ENCODE measurements at places on chromosomes 4 and X.

GRCh38 chr4:27684610-27685011, 824.0 kb downstream of the STIM2 start:
- DNase-seq, result peak; percentile 8

DNA sequence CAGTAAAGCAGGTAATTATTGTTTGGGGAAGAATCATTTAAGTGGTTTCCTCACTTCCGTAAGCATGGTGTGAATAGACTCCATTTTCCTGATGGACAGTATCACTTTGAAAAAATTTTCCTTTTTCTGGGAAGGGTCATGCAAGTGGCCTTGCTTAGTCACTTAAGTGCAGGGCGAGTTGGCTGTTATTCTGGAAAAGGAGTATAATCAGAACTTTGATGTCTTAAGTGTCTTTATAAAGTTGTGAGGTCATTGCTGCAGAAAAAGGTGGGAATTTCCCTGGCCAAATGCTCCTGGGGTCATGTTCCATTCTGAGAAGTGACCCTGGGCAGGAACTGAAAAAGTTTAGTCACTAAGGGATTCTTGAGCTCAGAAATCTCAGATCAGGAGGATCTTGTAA, 146.1 kb upstream of the OTUD4 start:
- DNase-seq, result no peak

DNA sequence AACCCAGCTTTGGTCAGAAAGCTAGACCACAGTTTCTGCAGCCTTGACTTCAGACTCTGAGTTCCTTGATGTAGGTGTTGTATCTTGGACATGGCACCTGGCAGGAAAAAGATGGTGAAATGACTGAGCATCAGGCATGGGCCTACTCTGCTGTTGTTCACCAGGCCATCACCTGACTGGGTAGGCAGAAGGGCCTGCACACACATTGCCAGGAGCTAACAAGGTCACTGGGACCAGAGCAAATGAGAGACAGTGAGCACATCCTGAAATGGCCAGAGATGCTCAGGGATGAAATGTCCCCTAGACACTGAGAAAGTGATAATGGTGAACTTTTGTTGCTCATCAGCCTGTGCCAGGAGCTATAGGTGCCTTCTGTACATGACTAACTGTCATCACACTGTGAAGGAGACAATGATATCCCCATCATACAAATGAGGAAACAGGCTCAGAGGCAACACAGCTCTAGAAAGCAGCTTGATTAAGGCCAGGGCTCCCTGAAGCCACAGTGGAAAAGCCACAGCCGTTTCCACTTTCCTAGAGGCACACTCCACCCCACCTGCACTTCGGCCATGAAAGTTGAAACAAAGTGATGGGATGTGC, 128.3 kb downstream of the TSPAN5 start:
- DNase-seq, result no peak

- DNase-seq, result no peak
Measured at GRCh38 chr4:156837625-156838345, 133.8 kb downstream of the PDGFC start.

DNA sequence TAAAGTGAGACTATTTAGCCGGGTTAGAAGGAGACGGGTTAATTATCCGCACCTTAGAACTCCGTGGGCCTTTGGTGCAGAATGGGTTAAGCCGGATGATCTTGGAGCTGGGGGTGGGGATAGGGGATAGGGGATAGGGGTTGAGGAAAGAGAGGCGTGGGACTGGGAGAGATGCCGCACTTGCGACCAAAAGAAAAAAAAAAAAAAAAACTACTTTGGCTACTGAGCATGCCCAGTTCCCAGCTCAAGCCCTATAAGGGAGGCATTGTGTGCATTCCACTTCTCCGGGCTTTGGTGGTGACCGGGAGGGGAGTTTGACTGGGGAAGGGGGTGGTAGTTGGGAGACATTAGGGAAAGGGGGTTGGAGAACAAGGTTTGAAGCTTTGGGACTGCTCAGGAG, at the start of gene SLITRK4:
Gene SLITRK4 (minus strand): TSS at position 187 of the 400 bp plus-strand sequence. CDS start 4,993 bp downstream, outside the sequence.
- DNase-seq, result no peak

DNA sequence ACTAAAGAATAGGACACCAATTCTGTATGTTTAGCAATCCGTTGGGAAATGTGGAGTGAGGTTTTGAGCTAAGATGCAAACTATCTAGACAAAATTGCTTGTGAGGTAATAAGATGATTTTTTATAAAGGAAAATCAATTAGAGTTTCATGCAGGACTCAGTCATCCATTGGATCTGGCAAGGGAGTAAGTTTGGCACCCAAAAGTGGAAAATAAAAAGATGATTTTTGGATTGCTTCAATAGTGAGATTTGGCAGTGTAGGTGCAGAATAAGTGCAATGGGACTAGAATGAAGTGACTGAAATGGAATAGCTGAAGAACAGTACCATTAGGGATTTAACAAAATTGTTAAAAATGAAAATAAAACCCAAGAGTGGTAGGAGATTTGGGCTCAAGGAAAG, 290.5 kb upstream of the EPHA5 start:
- no peak for DNase-seq

DNA sequence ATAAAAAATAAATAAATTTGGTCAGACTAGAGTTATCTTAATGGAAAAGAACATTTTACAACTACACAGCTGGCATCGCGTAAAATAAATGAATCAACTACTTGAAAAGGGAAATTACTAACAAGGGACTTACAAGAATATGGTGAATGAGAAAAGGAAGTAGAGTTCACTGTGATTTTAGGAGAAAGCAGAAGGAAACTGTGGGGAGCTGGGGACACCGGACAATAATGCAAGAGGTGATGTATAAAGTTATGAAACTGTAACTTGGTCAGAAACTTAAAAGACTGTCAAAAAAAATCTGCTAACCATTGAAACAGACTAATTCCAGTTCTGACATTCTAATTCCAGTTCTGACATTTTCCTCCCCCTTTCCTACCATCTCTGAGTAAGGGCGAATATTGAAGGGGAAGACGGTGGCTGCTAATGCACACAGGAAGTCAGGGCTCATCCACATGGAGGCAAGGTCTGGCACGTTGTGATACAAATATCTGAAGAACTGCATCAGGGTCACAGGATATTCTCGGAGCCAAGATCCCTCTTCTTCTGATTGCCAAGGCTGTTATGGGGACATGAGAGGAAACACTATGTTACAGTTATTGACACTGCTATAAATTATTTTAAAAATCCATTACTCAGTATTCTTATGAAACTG, 170.5 kb downstream of the CDS1 start:
- no peak for DNase-seq

DNA sequence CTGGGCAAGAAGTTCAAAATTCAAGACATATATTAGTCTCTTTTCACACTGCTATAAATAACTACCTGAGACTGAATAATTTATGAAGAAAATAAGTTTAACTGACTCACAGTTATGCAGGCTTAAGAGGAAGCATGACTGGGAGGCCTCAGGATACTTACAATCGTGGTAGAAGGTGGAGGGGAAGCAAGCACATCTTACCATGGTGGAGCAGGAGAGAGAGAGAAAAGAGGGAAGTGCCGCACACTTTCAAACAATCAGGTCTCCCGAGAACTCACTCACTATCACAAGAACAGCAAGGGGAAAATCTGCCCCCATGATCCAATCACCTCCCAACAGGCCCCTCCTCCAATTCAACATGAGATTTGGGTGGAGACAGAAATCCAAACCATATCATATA, 273.3 kb upstream of the RASGEF1B start:
- no peak for DNase-seq

DNA sequence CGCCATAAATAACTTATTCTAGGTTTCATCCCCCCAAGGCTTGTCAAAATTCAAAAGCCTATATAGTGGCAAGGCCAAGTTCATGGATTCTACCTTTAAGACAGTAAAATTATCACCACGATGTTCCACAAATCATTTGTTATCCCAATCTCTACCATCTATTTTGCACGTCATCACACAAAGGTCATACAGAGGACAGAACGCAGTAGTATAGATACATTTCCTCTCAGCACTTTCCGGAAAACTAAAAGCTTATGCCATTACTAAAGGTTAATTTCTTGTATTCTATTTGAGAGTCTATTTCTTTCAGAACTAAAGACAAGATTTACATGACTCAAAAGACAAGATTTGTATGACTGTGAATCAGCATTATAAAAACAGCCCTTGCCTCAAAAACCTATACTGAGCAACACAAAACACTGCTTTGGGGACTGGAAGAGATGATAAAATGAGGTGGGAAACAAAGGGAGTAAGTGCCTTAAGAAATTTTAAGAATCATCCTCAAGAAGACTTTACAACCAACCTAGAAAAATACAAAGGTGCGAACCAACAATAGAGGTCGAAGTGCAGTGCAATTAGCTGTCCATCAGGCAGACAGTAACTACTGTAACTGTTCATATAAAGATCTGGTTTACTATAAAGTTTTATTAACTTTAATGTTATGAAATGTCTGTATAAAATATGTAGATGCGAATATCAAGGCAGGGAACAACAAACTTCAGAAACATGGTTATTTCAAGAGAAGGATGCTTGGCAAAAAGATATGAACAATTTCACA, 7.6 kb downstream of the UBE2D3 start:
- DNase-seq, result no peak

- DNase-seq, result no peak
Measured at GRCh38 chr4:169188204-169188603, 82.6 kb downstream of the SH3RF1 start.

- no peak for DNase-seq
Measured at GRCh38 chrX:119062750-119063374, 9.9 kb upstream of the CT47C1 start.

GRCh38 chrX:108186811-108187210, 95.2 kb downstream of the ATG4A start:
- peak; percentile 25 for DNase-seq

- no peak for DNase-seq
Measured at GRCh38 chr4:4339504-4340085, 47.3 kb upstream of the NSG1 start.

DNA sequence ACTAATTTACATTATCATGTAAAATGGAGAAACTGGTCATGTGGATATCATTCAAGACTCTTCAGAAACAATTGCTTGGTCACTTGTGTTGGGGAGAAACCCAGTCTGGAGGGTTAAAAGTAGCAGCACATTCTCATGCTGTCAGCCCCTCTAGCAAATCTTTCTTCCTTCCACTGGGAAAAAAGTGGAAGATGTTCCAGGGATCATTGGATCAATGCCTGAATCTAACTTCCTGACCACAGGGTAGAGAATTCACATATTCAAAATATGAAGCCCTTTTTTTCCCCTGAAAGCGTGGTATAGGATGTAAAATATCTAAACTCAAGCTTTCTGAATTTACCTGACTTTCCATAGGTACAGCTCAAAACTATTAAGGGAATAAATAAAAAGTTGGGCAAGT, 98.0 kb downstream of the CXCL13 start:
- no peak for DNase-seq

- no peak for DNase-seq
Measured at GRCh38 chr4:155694100-155694785, 27.6 kb downstream of the GUCY1A1 start.

GRCh38 chrX:24266996-24267395, 46.9 kb downstream of the SUPT20HL2 start:
- DNase-seq, result no peak

GRCh38 chr4:105061136-105061696, 85.5 kb upstream of the TET2 start:
- peak; percentile 52 for DNase-seq

GRCh38 chr4:8580321-8581093, at the start of gene GPR78:
TSS of gene GPR78 (plus strand) at chr4:8580392. CDS start at chr4:8580983, 591 bp downstream.
- DNase-seq, result no peak

- no peak for DNase-seq
Measured at GRCh38 chr4:140888054-140888453, 131.9 kb upstream of the TBC1D9 start.

- no peak for DNase-seq
Measured at GRCh38 chr4:25861280-25861950, 1.4 kb downstream of the SEL1L3 start.

GRCh38 chr4:108168160-108168670, 517 bp downstream of the LEF1 start:
- no peak for DNase-seq

- no peak for DNase-seq
Measured at GRCh38 chr4:6316461-6317003, 46.9 kb downstream of the WFS1 start.

- DNase-seq, result no peak
Measured at GRCh38 chr4:146267826-146268225, 53.5 kb downstream of the REELD1 start.

DNA sequence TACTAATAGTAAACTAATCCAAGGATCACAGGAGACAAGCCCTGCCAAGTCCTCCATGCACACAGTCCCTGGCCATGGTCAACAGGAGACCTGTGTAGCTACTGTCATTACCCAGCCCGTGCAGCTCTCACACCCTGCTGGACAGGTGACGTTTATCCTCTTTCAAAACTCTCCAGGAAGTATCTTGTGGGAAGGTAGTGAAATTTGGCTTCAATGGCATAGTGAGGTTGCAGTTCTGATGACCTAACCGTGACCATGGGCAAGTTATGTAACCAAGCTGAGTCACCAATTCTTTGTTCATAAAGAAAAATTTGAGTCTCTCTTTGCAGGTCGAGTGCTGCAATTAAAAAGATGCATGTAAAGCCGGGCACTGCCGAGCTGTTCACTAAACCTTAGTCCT, 11.3 kb upstream of the SLC2A9 start:
- DNase-seq, result no peak

DNA sequence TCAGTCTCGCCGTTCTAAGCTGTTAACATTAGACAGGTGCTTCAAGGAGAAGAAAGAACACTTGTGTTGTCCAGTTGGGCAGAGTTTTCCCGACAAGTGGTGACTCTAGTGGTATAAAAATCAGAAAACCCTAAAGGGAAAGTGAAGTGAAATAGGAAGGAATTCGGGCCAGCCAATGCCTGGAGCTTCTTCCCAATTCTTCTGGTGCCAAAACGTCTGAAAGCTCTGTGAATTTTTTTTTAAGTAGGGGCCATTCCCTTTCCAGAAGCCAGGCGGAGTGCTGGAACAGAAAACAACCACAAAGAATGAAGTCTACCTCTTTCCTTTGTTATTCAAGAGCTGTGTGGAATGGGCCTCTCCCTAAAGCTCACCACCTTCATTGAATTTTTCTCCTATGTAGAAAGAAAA, 43.1 kb upstream of the PPARGC1A start:
- DNase-seq, result no peak

DNA sequence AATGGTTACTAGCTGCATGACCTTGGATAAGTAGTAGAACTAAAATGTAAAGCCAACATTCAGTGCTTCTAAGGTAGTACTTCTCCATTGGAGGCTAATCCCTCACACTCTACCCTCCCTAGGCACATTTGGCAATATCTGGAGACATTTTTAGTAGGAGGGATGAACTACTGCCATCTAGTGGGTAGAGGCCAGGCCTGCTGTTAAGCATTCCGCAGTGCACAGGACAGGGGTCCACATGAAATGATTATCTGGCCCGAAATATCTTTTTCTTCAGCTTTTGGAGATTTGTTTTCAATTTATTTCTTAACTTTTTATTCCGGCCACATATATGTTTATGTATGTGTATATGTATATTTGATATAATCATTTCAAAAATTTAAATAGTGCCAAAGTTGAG, 36.0 kb upstream of the SPANXC start:
- peak; percentile 43 for DNase-seq

DNA sequence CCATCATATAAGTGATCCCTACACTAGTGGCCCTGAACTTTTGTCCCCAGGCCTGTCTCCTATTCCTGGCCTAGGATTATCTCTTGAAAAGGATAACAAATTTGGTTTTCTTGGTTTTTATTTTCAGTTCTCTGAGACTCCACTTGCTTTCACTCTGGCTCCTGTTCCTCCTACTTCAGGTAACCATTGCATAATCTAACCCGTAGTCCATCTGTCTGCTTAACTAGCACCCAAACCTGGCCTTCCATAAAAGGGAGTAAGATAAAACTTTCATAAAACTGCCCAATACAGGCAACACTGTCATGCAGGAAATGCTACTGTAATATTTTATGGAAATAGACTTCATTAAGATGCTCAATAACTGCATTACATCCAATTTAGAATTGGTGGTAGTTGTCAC, 52.1 kb upstream of the RAP1GDS1 start:
- DNase-seq, result no peak

GRCh38 chr4:39658756-39659155, 20.1 kb upstream of the SMIM14 start:
- no peak for DNase-seq

Data from SW 1271 (cell line).